Esophagus muscularis mucosa (tissue), 4 donors: ENCODE measurements at places on chromosomes 2 and 18. TPM values are rescaled to one million over a fixed set of nuclear protein-coding genes. Genes with fewer than 3 reads are reported as not detected.

GRCh38 chr18:22046473-22046872 is 122.9 kb upstream of the GATA6 start:
- DNase-seq, result no peak

DNA sequence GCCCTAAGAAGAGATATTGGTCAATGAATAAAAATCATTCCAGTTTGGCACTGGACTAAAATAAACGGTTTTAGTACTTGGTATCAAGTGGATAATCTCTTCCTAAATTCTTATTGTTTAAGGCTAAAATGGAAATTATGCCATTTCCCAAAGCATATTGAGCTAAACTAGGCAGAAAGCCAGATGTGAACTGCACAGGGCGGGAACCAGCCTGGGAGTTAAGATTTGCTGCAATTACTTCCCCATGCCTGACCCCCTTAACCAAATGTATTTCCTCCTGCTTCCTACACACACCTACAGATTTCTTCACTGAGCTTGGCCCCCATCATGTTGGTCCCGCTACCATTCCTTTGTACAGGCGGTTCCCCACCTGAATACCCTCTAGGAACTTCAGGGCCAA is 12.2 kb downstream of the ZBTB7C start:
- no peak for DNase-seq

- no peak for DNase-seq
Measured at GRCh38 chr2:124983595-124983994, 958.5 kb downstream of the CNTNAP5 start.

DNA sequence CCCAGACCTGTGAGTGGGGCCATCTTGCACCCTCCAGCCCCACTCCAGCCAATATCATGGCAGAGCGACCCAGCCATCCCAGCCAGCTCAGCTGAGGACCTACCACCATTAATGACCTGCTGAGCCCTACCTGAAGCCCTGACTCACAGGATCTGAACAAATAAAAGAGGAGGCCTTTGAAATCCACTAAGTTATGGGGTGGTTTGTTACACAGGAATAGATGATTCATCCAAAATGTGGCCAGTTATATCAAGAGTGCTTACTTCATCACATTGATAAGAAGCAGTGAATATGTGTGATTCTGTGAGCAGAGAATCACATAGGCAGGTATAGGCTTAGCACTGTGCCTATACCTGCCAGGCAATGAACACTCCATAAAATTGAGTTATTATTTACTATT is 34.7 kb upstream of the FAM124B start:
- no peak for DNase-seq

DNA sequence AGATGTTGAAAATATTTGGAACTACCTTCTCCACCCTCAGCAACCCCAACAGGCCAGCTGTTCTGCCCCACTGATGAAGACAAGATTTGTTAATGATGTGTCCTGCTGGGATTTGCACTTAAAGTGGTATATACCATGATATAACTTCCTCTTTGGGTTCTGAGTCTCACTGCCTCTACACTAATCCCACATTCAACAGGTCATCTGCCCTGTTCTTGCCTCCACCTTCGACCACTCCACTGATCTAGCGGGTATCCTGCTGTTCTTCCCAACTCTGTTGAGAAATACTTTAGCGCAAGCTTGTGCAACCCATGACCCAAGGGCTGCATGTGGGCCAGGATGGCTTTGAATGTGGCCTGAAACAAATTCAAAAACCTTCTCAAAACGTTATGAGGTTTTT is 72.7 kb downstream of the LRP1B start:
- DNase-seq, result no peak

GRCh38 chr2:143123911-143124310 is 5.3 kb upstream of the ARHGAP15 start:
- DNase-seq, result no peak

- no peak for DNase-seq
Measured at GRCh38 chr2:218997731-218998130, 4.5 kb upstream of the CRYBA2 start.

DNA sequence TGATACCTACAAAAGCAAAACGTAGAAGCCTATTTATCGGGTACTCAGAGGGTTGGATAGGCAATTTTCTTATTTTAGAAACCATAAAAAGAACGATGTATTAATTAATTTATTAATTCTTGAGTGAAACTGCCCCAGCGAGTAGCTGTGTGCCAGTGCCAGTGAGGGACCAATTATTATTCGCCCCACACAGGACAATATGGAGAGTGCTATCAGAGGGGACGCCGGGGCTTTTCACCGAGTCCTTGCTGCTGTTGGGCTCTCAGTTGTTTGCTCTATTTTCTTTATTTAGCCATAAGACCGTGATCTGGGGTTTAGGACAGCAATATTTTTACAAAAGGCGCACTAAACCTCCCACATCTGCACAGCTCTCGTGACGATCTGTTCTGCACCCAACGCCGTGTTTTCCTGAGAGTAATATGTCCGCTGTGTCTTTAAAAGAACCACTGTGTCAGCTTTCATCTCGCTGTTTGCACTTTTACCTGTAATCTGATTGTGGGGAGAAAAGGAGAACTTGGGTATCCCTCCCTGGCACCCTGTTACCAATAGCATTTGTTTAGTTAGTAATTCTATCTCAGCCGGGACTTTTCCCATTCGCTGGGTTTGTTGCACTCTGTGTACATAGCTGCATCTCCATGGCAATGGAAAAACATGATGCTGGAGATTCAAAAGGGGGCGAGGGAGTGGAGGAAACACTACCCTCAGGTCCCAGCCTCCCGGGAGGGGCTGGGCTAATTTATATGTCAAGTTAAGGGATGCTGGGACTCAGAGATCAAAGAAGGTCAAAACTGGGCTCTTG is 30.1 kb upstream of the ZNF516 start:
- no peak for DNase-seq

GRCh38 chr2:206239157-206239556 is 35.3 kb upstream of the ZDBF2 start:
- DNase-seq, result no peak

SLC30A3 gene
- not detected for total RNA-seq

SYT4 gene
- total RNA-seq, result 2.2 TPM

SKOR2 gene
- not detected for total RNA-seq

USP14 gene
- total RNA-seq, result 27.2 TPM

VIT gene
- 25.7 TPM for total RNA-seq

VWC2L gene
- total RNA-seq, result 0.11 TPM

CRACDL gene
- 4.5 TPM for total RNA-seq

TPO gene
- 12.4 TPM for total RNA-seq

CROCC2 gene
- not detected for total RNA-seq

FBXO48 gene
- 0.46 TPM for total RNA-seq

CCDC141 gene
- total RNA-seq, result 4.6 TPM
